Hindlimb muscle (tissue), 1 donor: ENCODE measurements at places on chromosomes 13 and 19.

DNA sequence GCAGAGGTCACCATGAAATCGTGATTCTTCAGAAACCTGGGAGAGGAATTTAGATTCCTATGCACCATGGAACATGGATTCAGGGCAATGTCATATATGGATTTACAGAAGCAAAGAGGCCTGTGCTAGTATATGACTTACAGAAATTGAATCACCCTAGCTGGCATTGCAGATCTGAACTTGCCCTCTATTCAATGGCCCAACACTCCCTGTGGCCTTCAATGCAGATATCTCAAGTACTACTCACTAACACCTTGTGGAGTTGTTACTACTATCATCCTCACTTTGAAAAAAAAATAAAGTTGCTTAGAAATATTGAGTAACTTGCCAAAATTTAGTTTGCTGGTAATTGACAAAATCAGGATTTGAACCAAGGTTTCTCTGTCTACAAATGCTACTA, 305.4 kb upstream of the SLITRK1 start:
- DNase-seq, result no peak

DNA sequence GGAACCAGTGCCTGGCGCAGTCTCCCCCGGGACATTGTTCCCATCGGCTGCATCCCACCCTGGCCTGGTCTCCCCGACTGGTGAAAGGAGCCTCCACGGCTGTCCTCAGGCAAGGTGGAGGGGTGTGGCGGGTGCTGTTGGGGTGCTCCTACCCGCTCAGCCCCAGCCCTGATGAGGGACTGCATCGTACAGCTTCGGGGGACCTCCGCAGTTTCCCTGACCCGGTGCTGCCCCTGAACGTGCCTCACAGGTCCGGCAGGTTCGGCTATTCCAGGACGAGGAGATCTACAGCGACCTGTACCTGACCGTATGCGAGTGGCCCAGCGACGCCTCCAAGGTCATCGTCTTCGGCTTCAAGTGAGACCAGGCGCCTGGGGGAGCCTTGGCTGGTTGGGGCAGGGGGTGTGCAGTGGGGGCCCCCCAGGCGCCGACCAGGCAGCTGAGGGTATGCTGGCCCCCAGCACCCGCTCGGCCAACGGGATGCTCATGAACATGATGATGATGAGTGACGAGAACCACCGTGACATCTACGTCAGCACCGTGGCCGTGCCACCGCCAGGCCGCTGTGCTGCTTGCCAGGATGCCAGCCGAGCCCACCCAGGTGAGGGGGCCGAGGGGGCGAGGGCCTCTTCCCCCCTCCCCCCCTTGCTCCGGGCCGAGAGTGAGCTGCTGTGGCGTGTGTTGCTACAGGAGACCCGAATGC, 3.5 kb downstream of the DCAF15 start:
- no peak for DNase-seq

DNA sequence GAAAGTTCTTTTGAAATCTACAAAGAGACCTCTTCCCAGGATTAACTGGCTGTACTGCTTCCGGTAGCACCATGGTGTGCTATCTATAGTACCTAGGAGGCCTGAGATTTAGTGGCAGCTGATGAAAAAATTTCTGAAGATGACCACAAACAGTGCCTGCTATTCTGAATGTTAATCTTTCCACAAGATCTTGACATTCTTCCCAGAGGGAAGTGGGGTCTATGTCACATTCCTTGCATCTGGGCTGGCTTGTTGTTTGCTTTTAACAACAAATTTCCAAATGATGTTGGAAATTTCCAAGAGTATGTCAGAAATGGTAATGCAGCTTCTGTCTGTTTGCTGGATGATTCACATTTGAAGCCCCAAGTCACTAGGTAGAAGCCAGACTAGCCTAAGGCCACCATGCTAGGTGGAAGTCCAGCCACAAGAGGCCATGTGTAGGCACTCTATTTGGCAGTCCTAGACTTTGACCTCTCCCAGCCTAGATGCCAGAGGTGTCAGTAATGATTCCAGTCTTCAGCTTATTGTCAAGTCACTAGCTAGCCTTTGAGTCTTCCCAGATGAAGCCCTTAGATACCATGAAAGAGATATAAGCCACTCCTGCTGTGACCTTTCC, 22.1 kb downstream of the SPART start:
- no peak for DNase-seq

GRCh38 chr13:42367831-42368230, 95.9 kb downstream of the AKAP11 start:
- no peak for DNase-seq
